NCI-H2107 (cell line): ENCODE measurements at places on chromosomes 2 and 18.

- DNase-seq: no peak
These were observed 155.0 kb downstream of the EIPR1 start for GRCh38 chr2:3222636-3223035.

GRCh38 chr2:220000080-220000479 lies 372.6 kb downstream of the SLC4A3 start:
- DNase-seq: no peak

GRCh38 chr18:46484971-46485370 lies 172.0 kb downstream of the LOXHD1 start:
- DNase-seq: no peak

DNA sequence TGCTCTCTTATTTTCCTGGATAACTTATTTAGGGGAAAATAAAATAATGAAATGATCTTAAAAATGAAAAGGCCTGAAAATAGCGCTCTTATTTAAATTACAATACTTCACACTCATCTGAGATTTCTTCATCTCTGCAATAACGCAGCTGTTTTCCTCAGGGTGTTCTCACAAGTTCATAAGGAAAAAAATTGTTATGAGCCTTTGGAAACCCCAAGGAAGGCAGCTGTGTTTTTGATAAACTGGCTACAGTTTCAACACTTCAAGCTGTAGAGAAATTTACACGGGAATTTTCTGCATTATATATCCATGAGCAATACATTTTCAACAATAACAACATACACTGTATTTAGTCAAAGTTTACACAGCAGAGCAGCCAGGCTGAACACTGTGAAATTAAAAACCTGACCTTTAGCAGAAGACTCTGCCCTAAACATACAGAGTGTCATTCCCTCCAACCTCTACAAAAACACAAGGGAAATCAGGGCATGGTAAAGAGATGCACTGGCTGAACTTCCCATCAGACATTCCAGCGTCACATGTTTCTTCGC lies 959.6 kb downstream of the SLC4A3 start:
- no peak for DNase-seq

- DNase-seq: no peak
These were observed 184.8 kb downstream of the NR4A2 start for GRCh38 chr2:156147594-156148330.

DNA sequence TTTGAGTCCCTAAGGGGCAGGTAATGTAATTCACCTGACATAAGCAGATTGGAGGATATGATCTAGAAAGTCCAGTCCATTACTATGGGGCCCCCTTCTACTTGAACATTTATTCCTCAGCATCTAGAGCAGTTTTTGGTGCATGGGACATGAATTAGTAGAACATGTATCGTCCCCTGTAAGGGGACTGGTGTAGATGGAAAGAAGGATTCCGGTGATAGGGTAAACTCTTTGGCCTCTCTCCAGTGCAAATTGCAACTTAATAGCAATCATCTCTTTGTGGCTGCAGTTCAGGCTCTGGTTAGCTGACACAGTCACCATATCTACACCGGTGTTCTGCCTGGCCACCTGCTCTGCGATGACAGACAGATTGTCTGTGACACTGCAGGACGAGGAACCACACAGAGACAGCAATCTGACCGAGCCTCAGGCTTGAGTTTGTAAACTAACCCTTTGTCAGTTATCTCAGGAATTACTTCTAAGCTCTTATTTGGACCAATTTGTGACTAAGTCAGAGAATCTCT lies 6.4 kb upstream of the SLC8A1 start:
- no peak for DNase-seq

- DNase-seq: peak; percentile 81
These were observed 25.7 kb downstream of the FBXO48 start for GRCh38 chr2:68441179-68441993.

DNA sequence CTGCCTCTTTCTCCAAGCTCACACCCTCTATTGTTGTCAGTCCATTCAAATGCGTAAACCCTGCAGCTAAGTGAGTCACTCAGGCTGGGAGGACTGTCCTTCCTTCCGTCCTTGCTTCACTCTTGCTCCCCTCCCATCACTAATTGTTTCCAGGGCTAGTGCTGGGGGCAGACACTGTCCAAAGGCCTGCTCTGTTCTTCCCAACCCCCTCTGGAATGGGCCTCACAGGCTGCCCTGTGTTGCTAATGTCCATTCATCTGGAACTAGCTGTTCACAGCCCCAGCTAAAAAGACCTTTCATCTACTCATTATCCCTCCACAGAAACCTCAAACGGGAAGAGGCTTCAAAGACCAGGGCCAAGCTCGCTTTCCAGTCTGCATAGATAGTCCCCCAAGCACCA lies 31.9 kb upstream of the NRP2 start:
- DNase-seq: no peak

- no peak for DNase-seq
These were observed 707 bp upstream of the SERPINB7 start for GRCh38 chr18:63774511-63774910.

DNA sequence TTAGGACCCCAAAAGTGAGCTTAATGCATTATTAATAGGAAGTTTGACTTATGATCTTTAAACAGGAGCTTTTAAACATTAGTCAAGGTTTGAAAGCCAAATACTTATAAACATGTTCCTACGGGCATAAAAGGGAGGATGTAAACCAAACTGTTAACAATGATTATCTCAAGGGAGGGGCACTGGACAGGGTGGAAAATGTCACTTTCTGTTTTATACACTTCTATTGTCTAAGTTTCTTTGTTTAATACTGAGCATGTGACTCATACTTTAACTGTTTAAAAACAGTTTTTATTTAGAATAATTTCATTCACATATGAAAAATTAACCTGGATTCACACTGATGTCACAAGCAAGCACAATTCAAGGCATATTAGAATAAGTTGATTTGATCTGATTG lies 18.3 kb upstream of the ITGA6 start:
- no peak for DNase-seq

DNA sequence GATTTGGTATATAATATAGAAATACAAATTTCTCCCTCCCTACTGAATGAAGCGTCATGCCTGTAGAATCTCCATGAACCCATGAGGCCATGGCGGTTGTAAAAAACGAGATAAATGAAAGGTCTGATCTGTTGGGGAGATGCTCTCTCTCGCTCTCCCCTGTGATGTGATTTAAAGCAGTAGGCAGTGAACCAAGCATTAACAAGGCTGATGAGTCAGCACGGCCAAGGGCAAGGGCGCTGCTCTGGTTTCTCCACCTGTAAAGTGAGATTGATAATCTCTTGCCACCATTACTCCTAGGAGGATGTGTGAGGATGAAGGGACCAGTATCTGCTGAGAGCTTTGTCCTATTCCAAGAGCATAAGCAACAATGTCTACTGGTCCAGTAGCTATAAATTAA lies 553.3 kb downstream of the CMPK2 start:
- DNase-seq: no peak

DNA sequence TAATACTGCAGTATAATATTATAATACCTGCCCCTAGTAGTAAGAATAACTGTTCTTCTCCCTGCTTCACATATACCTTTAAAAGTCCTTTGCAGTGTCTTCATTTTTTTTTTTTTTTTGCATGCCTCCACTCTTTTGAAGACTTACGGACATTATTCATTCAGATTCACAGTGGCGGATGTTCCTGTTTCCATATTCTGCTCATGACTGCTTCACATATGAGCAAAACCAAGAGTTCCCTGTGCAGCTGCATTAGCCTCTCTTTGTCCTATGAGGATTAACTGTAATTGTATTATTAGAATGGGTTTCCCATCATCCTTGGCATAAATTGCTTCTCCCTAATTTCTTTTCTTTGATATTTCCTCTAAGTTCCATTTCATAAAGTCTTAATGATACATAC lies 12.8 kb downstream of the IL18RAP start:
- no peak for DNase-seq

DNA sequence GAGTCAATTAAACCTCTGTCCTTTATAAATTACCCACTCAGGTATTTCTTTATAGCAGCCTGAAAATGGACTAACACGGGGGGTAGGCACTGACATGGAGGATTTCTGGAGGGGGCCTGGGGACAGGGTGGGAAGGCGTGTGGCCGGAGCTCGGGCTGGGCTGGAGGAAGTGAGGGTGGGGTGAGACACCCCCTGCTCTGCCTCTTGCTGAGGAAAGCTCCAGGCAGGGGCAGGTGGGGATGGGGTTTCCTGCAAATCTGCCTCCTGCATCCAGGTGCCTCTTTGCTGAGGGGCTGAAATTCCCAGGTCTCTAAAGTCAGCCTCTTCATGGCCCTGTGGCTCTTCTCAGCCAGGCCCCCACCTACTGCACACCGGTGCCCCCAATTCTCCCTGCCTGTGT lies 25.7 kb upstream of the OTOS start:
- no peak for DNase-seq

DNA sequence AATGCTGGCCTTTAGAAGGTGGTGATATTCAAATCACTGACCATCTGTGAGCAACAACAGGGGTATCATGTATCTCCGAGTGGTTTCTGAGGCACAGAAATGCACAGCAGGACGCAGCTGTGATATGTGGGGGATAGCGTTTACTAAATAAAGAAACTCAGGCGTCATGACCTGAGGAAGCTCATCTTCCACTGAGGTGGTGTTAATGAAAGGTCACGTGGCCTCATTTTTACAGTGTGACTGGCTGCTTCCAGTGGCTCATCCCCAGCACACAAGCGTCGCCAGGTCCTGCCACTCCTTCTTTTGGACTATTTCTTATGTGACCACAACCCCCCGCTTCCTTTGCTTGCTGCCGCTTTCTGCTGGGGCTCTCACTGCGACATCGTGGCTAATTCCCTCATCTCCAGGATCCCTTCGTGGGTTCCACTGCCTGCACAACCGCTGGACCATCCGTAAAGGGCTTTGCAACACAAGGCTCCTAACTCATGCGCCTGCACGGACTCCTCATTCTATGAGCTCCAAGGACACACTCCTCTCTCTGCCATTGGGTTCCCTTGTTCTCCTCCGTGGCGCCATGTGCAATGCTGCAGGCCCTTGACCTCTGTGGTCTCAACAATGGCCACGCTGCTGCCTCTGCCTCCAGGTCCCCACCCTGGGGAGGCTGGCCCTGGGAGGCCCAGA lies 109.3 kb downstream of the MBP start:
- peak; percentile 45 for DNase-seq

DNA sequence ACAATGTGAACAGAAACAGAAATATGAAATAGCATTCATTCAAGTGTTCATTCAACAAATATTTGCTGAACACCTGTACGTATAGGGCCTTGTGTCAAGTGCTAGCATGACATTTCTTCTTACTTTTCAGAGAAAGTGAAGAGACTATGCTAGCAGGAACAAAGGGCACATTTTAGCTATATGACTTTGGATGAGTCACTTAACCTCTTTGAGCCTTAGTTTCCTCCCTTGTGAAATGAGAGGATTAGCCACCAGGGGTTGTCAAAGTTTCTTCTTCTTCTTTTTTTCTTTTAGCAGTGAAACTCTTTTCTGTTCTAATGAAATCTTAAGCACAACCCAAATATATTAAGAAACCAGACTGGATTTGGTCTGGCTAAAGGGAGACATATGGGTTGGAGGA lies 53.1 kb downstream of the FIGN start:
- DNase-seq: no peak

GRCh38 chr2:66581339-66582103 lies 146.6 kb downstream of the MEIS1 start:
- DNase-seq: no peak

DNA sequence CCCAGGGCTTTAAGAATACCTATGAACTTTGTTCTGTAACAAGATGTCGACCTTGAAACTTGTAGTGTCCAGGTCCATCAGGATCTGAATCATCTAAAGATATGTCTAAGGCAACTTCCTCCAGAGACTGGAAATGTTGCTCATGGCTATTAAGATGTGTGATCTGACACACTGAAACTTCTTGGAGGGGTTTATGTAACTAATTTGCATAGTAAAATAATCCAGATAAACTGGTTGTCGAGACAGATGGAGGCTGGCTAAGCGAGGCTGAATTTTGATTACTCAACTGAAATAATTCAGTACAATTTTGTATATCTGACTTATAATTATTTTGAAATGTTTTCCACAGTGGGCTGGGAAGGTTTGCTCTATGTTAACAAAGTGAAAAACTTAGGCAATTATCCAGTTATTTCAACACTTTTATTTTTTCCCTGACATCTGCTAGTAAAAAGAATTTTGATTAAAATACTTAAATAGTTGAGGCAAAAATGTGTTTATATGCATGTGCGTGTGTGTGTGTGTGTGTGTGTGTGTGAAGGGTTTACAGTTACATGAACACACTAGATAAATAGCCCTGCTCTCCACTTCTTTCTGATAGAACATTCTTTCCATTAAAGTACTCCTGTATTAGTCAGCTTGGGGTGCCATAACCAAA lies 11.4 kb upstream of the MAP3K20 start:
- DNase-seq: no peak

DNA sequence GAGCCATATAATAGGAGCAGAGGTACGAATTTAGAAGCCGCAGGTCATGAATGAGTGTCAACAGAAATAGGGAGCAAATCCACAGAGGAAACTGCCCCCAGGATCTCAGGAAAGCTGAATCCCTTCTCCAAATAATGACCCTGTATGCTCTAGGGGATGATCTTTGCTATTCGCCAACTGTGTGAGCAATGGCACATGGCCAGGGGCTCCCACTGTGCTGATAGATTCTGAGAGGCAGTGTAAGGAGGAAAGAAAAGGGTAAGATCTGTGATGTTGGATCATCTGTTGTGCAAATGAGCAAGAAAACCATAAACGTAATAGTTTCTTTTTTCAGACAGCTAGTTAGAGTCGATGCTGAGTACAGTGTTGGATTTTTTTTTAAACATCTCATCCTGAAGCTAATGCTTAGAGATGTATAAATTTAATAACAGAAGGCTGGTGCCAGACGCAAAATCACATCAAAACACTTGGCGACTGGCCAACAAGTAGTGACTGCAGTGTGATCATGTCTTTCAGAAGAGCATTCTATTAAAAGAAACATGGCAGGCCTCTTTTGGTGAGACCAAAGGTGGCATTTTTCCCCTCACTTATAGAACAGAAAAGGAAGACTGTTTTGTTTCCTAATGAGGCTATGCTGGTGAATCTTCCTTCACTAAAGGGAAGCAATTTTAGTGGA lies 77.4 kb downstream of the ABCA12 start:
- DNase-seq: no peak

DNA sequence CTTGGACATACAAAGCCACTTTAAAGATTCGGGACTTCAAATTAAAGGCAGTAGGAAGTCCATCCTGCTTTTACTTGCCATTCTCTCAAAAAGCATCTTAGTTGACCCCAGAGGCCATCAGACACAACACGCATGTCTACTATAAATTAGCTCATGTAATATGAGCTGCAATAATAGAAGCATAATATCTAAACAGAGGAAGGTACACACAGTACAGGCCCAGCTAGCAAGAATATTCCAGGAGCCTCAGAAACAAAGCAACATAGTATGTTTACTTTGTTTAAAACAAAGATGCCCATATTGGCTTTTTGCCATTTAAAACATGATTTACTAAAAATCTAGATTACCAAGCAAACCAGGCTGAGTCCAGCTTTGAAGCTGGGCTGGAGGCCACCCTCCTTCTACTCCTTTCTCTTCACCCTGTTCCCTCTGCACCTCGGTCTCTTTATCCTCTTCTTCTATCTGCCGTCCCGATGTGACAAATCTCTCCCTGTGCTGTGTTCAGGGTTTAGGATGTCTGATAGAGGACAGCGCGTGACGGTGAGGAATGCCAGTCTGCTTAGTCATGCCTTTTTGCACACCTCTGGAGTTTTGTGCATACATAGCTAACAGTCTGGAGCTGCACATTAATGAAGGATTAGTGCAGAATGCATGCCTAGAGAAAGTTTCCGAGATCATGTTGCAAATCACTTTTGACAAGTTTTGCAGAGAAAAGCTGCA lies 28.2 kb downstream of the DTNA start:
- no peak for DNase-seq

GRCh38 chr2:144512891-144513351 lies 7.0 kb downstream of the ZEB2 start:
- DNase-seq: no peak

- DNase-seq: no peak
These were observed 19.4 kb downstream of the ELAC1 start for GRCh38 chr18:50987261-50987660.
